ENCODE measurements at places on chromosomes 2 and 18.

DNA sequence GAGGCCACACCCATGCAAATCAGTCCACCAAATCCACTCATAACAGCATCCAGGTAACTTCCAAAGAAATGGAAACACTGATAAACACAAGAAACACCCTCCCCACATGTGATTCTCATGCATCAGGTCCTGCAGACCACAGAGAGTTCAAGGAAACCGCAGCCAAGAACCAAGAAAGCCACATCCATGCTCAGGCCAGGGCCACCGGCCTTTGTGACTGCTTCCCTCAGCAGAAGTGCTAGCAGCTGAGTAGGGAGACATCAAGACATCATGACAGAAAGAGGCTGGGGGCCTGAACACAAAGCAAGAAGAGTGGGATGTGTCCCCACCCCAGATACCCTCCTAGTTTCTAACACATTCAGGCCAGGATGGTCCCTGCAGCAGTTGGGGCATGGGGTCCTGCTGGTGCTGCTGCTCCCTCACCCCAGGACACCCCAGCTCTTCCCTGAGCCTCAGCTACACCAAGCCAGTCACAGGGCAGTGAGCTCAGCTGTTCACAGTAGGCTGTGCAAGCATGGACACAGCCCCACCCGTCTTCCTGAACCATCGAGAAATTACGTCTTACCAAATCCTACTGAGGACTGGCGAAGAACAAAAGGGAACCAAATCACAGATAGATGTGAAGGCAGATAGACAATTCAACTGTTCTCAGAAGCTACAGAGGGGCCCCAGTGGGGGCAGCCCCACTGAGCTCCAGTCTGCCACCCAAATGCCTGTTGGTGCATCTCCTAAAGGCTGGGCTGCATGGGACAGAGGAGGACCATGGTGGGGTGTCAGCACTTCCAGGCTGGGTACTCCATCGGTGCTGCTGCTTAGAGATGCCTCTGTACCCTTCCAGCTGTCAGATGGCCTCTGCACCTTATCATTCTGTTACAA, 60.9 kb downstream of the HDAC4 start:
- DNase-seq: peak; percentile 72

DNA sequence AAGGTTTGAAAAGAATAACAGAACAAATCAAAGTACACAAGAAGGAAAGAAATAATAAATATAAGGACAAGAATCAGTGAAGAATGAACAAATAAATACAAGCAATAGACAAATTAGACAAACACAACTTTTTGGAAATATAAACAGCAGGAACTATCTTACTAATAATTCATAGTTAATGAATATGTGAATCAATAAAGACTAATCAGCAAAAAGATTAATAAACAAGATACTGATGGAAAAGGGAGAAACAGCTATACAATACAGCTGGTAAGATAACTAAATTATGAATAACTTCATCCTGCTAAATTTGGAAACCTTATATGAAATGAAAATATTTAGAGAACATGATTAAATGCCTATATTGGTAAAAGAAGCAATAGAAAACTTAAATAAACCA, 193.6 kb upstream of the SPRED2 start:
- no peak for DNase-seq

DNA sequence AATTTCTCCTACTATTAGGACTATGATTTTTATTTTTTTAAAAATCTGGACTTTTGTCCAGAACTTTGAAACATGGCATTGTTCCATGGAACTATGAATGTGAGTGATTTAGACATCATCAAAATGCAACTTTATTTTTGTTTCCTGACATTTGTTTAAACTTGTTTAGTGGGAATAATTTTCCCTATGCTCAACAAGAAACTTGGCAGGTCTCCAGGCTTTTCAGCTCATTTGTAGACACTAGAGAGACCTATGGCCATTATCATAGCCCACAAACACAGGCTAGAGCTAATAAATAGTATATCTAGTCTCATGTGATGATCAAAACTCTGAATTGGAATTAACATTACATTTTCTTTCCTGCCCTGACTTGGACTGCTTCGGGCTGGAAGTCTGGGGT, 145.1 kb upstream of the CELF4 start:
- DNase-seq: no peak

DNA sequence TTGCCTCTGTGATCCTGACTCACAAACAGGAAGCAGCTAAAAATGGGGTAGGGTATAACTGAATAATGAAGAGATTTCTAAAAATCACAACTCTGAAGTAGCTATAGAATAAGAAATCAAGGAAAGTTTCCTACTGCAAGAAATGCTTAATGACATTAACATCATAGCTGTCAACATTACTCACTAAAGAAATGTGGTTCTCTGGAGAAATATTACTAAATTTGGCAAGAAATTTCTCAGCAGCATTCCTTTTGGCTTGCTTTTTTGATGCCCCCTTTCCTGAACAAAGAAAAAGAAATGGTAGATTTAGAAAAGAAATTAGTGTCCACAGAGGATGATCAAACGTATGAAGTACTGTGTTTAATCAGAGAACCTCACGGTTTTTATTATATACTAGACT, 9.5 kb downstream of the PRKRA start:
- no peak for DNase-seq

- DNase-seq: peak; percentile 71
These were observed 112.4 kb upstream of the ZNF236 start for GRCh38 chr18:76709659-76710645.

GRCh38 chr2:219688560-219689445, 61.4 kb downstream of the SLC4A3 start:
- DNase-seq: no peak

GRCh38 chr2:174844295-174844708, 80.0 kb upstream of the CHRNA1 start:
- DNase-seq: no peak

GRCh38 chr2:242051463-242051862, 181.9 kb downstream of the RTP5 start:
- DNase-seq: no peak

GRCh38 chr18:67123901-67124300, 392.6 kb downstream of the DSEL start:
- DNase-seq: no peak

- no peak for DNase-seq
These were observed 15.5 kb downstream of the CEP192 start for GRCh38 chr18:13006531-13007247.

DNA sequence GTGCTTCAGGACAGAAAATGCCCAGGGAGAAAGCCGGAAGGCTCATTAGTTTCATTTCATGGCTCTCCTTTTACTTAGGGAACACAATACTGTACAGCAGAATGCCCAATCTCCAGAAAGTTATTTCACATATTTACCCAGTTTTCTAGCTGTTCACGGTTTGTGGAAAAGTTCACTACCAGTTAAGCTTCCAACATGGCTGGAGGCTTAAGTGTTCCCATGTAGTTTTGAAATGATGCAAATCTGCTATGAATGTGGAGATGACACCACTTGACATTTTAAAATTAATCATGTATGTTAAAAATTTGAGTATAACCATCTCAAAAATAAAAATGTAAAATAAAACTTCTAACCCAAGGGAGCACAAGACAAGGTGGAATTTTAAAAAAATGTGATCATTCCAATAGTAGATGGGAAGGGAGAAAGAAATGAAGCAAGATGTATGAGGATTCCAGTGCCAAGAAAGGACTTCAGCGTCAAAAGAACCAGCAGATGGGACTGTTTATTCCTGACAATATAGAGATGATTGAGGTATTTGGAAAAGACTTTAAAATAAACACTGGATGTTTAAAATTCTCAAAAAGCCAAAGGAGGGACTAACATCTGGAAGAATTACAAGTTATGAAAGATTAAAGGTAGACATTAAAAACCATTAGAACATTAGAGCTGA, 60.9 kb upstream of the OSR1 start:
- no peak for DNase-seq
